ENCODE measurements at places on chromosomes 3 and 15.

DNA sequence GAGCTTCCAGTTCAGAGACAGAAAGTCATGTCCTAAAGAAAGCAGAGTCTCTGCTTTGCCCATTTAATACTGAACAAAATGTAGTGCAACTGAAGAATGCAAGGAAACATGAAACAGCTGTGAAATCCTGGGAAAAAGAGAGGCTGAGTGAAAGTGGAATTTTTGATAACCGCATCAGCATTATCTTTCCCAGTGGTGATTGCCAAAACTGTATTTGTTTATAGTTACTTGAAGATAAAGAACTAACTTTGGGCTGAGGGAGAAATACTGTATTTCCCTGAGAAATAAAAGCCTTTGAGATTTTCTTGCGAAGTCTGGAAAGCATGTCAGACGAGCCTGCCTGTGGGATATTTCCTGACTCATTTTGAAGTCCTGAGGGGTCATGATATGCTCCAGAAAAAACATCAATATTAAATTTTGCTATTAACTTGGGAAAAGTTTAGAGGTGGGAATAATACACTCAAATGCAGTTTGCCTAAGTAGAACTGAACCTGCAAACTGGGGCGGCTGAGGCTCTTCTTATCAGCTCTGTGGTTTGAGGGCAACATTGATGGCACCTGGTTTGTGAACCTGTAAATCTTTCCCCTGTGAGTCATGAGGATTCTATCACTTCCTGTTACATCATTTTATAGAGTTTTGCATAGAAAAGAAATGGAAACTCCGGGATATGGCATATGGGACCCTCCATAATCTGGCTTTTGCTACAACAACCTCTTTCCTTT is 855.3 kb downstream of the MCTP2 start:
- DNase-seq: no peak

DNA sequence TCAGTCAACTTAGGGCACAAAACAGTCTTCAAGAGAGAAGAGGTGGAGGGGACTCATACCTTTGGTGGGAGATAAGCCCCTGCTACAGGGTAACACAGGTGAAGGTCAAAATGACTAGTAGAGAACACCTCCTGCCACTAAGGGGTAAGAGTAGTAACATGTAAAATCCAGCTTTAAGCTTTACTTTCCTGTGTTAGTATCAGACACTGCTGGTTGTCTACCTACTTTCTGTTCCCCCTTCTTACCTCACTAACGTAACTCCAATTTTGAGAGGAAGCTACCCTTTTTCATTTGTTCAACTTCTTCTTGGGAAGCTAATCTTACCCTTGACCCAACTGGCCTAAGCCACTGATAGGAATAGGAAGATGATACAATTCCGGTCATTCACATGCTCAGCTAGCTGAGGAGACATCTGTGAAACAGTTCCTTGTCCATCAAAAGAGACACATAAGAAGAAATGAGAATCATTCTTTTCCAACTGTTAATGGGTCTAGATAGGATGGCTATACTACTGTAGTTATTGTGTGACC is 826.8 kb upstream of the CFAP20DC start:
- DNase-seq: no peak

DNA sequence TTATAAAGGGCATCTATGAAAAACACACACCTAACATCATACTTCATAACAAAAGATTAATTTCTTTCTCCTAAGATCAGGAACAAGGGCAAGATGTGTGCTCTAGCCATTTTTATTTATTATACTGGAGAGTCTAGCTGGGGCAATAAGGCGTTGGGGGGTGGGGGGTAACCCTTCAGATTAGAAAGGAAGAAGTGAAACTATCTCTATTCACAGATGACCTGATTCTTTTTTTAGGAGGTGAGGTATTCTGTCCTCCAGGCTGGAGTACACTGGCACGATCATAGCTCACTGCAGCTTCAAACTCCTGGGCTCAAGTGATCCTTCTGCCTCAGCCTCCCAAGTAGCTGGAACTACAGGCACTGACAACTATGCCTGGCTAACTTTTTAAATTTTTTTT is 89.5 kb upstream of the MANF start:
- DNase-seq: no peak

DNA sequence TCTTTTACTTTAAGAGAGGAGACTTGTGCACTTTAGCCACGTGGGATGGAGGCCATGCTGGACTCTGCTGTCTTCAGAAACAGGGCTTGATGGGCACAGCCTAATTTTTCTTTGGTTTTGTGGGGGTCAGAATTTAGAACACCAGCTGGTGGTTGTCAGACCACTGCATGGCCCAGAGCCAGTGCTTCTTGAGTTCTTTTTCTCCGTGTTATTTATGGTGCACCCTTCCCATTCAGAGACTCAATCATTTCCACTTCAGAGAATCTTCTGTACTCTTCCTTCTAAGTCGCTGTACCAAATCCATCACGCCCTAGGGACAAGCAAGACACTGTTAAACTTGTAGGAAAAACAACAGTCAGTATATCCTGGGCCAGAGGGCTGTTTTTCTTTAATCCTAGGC is 20.1 kb downstream of the PRR23A start:
- no peak for DNase-seq

- no peak for DNase-seq
Measured at GRCh38 chr15:49865925-49866757, 245.3 kb downstream of the DTWD1 start.

GRCh38 chr3:151058740-151059139 is 26.7 kb upstream of the MED12L start:
- no peak for DNase-seq

- DNase-seq: no peak
Measured at GRCh38 chr3:193207290-193208273, 33.4 kb upstream of the PLAAT1 start.

GRCh38 chr3:58419780-58420507 is 13.7 kb downstream of the PDHB start:
- DNase-seq: no peak

GRCh38 chr3:98855806-98856400 is 45.6 kb downstream of the DCBLD2 start:
- DNase-seq: no peak

DNA sequence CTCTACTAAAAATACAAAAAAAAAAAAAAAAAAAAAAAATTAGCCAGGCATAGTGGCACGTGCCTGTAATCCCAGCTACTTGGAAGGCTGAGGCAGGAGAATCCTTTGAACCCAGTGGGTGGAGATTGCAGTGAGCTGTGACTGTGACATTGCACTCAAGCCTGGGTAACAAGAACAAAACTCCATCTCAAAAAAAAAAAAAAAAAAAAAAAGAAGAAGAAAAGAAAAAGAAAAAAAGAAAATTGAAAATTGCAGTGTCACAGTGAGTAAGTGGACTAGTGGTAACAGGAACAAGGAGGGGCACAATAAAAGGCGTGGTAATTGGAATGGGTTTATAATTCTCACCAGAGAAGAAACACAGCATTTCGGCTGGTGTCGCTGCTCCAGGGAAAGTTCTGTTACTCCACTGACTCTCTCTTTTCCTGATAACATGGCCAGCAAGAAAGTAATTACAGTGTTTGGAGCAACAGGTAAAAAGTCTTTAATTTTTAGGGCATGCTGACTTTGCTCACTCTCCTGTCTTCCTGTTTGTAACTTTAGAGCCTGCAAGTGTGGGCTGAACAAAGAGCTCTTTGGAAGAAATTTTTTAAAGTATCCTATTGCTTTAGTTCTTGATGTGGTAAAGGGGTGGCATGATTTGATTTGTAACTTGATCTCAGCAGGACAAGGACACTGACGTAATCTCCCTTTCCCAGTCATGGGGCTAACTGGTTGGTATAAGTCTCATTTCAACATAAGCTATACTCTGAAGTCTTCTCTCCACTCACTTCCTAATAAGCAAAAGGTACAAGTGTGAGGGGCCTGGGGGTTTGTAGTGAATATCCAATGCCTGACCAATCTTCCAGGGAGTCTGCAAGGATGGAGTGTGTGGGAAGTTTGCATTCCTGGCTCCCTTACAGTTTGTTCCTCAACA is 22.1 kb upstream of the TRA2B start:
- no peak for DNase-seq

DNA sequence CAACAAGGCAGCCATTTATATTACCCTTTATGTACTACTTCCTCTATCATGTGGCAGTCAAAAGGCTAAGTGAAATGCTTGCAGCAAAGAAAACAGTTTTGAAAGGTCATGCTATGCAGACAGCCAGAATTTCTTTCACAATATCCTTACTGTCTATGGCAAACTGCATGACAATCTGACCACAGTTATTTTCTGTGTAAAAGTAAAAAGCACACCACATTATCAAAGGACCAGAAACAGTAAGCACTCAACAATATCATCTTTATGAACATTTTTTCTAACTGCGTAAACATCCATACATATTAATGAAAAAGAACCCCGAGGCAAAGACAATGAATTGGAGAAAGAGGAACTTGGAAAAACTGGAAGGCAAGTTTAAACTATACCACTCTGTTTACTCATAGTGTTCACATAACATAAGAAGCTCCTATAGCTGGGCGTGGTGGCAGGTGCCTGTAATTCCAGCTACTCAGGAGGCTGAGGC is 47.9 kb downstream of the PIK3CB start:
- no peak for DNase-seq

DNA sequence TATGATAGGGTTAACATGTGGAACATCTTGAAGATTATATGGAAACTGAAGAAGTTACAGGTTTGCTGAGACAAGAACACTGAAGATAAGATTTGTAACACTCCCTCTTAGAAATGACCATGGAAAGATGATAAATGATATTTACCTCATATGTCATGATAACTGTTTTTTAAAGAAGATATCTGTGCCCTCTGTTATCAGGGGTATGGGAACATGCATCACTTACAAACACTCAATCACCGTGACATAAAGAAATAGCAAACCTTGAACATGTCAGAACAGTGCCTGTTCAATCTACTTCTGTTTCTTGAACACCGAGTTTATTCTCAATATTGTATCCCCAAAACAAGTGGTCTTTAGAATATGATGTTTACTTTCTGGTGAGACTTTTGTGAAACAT is 149.4 kb downstream of the ROBO2 start:
- DNase-seq: no peak

GRCh38 chr3:58575971-58576652 is 1.1 kb downstream of the FAM107A start:
- DNase-seq: no peak

DNA sequence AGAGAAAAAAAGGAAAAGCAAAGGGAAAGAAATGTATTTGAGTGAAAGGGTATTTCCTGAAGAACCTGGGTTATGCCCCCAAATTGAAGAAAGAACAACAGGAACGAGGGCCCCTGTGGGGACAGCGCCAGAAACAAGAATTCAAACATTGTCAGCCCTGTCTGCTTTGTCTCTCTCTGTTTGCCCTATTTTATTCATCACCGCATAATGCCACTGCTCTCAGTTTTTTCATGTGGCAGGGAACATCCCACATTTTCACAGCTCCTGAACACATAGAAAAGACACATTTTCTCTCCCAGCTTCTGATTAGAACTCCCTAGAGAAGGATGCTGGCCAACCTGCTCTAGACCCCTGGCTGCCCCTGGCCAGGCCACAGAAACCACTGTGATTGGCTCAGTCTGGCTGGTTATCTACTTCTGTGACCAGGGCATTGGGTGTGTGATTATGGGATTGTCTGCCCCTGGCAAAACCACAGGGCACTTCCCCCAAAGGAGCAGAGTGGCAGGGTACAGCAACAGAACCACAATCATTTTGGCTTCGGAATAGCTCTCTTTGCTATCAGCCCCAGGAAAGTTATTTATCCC is 31.3 kb upstream of the CCDC54 start:
- DNase-seq: no peak

GRCh38 chr3:123724306-123724705 is 139.5 kb upstream of the HACD2 start:
- DNase-seq: no peak

DNA sequence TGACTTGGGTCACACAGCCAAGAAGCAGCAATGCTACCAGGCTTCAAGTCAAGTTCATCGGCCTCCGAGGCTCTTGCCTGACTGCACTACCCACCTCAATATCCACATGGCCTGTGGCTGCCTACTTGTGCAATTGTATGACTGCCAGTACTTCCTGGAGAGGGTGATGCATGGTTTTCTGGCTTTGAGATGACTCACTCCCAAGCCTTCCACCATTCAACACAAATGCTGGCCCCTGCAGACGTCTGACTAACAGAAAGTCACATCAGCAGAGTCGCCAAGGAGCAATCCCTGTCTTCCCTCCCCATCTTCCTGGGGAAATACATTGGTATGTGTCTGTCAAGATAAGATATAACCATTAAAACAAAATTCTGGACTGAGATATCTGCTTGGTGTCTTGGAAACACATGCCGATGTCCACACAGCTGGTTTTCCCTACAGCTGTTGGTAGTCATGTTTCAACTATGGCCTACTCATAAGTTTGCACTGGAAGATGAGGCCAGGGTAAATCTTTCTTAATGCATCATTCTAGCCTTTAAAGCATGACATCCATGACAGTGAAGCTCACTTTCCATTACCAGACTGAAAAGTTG is 79.6 kb upstream of the SPATA12 start:
- no peak for DNase-seq

GRCh38 chr3:81048058-81048665 is 713.3 kb downstream of the GBE1 start:
- no peak for DNase-seq

GRCh38 chr3:49296781-49297411 is 19.9 kb upstream of the C3orf62 start:
- DNase-seq: no peak

GRCh38 chr15:81038975-81039607 is 38.4 kb downstream of the TLNRD1 start:
- DNase-seq: no peak

- no peak for DNase-seq
Measured at GRCh38 chr15:99130314-99130713, 25.4 kb downstream of the SYNM start.

GRCh38 chr15:74317820-74318375 is 49.5 kb downstream of the CYP11A1 start:
- no peak for DNase-seq

DNA sequence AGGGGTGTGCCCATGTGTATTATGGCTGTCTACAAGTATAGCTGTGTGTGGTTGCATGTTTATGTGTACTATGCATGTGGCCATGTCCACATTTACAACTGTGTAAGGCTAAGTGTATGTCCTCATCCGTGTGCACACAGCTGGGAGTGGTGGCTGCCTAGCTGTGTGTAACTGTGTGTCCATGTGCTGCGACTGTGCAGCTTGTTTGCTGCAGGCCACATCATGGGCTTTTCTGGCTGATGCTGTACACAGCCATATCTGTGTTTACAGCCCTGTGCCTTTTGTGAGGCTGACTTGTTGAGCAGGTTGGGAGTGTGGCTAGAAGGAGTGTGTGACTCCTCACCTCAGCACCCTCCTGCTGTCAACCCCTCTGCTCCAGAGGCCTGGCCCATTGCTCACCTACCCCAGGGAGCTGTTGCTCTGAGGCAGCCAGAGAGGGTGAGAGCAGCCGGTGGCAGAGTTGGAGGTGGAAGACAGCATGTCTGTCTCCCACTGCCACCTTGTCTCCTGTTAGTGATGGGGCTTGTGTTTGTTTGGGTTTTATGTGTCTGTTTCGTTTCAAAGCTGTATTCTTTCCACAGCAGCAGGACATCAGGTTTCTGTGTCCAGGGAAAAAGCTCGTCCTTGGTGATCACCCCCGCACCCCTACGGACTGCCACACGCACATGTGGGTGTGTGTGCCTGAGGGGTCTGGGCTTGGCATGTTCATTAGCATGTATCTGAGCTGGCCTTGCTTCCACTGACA is 1.4 kb upstream of the GRM2 start:
- no peak for DNase-seq

GRCh38 chr3:124816206-124816605 is 71.0 kb downstream of the ITGB5 start:
- DNase-seq: no peak

- no peak for DNase-seq
Measured at GRCh38 chr15:57375827-57376695, at the start of gene CGNL1. TSS of gene CGNL1 (plus strand) at chr15:57376505. CDS start at chr15:57438000, 61,495 bp downstream.

- no peak for DNase-seq
Measured at GRCh38 chr3:148962513-148962912, 28.8 kb upstream of the GYG1 start.

All from T-helper 9 cell (primary cell).